ENCODE measurements at places on chromosomes 3 and 15. TPM values are rescaled to one million over a fixed set of nuclear protein-coding genes. Genes with fewer than 3 reads are reported as not detected.

DNA sequence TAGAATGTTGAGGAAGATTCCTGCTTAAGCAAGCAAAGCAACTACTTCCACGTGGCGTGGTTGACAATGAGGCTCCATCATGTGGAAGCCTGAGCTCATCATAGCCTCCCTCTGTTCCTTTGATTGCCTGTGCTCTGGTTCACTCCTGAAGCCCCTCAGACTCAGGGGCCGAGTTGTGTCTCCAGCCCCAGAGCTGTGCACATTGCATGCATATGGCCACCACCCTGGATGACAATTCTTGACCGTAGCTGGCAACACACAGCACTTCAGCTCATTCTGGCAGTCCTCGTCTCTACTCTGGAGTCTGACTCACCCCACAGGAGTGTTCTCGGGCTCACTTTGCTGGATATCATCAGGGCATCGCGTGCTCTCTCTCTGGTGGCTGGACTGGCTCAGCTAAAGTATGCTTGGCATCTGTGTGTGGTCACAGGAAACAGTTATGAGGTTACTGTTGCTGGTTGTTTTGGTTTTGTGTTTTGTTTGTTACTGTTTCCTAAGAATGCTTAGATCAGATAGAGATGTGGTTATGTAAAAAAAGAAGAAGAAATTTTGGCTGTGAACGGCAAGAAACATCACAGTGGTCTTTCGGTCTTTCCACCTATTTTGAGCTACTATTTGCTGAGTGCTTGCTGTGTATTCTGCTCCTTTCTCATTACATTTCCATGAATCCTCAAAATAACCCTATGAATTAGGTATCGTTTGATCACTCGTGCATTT lies 41.6 kb upstream of the MRPS22 start:
- DNase-seq, result peak; percentile 36

The FANCD2OS gene
- not detected for polyA plus RNA-seq

GRCh38 chr3:146929696-146930095 lies 324.6 kb upstream of the PLSCR5 start:
- DNase-seq, result no peak

DNA sequence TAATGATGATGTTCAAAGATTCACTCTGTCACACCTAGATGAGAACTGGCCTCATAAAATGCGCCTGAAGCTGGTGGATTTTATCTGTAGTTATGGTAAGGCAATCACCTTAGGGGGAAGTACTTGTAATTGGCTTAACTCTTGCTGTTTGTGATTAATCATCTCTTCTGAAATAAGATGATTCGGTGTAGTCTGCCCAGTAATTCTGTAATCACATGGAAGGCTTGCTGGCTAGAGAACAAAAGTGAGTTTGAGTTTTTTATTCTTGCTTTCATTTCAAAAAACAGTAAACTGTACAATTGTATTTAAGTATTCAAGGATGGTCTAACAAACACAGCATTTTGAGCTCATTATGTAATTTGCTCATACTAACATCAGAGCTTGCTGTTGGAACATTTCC lies 72.1 kb downstream of the OTOL1 start:
- DNase-seq, result no peak

DNA sequence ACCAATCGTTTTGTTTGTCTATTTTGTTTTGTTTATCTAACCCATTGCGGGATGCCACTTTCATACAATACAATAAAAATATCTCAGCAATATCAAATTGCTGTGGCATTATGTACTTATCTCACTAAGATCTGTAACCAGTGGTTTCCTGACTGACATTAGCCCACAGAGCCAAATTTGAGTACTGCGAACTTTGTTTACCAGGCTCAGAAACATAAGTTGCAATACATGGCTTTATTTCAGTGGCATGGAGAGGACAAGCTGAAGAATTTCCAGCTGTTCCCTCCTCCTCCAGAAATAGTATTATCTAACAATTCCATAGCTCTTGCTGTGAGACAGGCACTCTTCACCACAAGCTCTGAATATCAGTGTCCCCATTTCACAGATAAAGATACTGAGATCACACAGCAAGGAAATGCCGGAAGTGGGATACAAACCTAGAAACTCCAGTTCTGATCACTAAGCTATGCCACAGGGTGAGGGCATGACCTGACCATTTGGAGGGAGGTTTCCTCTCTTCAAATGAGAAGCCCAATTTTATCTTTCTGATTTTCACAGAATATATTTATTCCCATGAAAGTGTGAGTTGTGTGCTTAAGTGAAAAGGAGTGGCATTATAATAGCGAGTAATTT lies 469.9 kb upstream of the CBLB start:
- no peak for DNase-seq

The POLQ gene
- polyA plus RNA-seq, result 0.11 TPM
